ENCODE measurements at places on chromosomes 12 and 14. TPM values are rescaled to one million over a fixed set of nuclear protein-coding genes. Genes with fewer than 3 reads are reported as not detected.

The PRPH gene
- 0.99 TPM for total RNA-seq

The FOXG1 gene
- total RNA-seq = not detected

The KRT8 gene
- 16.2 TPM for total RNA-seq

The KRT2 gene
- total RNA-seq = 12.1 TPM

DNA sequence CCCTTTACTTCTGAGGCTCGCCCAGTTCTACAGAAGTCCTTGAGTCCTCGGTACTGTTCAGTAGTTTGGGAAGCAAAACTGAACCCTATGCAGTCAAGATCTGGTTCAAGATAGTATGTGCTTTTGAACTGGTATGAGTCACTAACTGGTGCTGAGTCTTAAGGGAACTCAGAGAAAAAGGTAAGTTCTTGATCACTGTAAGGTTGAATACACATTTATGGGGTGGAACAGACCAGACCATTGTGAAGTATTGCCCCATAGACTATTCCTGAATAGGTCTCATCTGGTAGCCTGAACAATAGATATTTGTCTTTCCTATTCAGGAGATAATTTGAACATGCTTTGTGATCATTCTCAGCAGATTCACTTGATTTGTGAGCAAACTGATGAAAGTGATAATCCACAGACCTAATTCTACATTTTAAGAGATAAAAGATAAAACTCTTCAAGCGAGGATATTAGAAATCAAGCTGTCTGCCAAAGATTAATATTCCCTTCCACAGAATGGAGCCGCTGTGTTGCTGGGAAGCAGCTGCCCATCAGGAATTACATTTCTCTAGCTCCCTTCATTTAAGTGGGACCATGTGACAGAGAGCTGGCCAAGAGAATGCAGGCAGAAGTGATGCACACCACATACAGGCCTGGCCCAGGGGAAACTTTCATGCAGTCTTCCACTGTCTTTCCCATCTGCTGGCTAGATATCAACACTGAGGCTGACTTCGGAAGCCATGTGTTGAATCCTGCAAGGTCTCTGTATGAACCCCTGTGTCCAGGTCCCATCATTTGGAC lies 369.8 kb upstream of the GARIN6 start:
- DNase-seq = no peak

- DNase-seq = peak; percentile 48
These were observed 65.9 kb downstream of the PTPRQ start for GRCh38 chr12:80509781-80510556.

DNA sequence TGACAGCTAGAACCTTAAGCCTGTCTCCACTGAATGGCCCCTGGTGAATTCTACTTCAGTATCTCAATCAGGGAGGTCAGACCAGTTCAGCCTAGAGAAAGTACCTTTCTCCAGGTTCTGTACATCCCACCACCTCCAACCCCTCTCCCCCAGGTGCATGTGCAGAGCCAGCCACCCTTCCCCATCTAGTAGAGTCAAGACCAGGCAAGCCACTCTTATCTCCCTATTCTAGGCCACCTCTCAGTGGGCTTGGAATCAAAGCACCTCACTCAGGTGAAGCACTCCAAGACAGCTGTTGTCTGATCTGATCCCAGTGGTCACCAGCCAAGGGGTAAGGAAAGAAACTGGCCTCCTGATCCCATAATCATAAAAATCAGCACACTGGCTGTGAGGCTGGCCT lies 340.9 kb downstream of the BCL11B start:
- no peak for DNase-seq

DNA sequence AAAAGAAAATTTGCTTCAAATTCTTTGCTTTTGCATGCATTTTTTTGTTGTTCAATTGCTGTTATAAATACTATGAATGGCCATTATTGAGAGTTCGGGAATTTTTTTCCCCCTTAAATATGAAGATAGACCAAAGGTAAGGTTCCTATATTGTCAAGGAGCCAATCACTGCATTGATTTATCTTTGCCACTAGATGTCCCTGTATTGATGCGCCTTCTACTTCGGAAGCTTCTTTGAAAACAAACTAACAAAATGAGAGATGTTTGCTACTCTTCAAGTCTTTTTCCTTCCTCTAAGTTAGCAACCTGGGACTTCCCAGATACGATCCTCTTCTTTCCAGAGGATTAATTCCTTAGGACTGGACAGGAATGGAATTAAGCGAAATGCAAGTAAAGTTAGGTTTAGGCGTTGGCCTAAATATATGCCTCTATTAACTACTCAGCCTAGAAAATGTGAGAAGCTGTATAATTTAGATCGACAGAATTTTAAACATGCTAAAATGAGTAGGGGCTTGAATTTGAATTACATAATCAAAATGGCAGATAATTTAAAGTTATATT lies 318.1 kb downstream of the AEBP2 start:
- peak; percentile 33 for DNase-seq

DNA sequence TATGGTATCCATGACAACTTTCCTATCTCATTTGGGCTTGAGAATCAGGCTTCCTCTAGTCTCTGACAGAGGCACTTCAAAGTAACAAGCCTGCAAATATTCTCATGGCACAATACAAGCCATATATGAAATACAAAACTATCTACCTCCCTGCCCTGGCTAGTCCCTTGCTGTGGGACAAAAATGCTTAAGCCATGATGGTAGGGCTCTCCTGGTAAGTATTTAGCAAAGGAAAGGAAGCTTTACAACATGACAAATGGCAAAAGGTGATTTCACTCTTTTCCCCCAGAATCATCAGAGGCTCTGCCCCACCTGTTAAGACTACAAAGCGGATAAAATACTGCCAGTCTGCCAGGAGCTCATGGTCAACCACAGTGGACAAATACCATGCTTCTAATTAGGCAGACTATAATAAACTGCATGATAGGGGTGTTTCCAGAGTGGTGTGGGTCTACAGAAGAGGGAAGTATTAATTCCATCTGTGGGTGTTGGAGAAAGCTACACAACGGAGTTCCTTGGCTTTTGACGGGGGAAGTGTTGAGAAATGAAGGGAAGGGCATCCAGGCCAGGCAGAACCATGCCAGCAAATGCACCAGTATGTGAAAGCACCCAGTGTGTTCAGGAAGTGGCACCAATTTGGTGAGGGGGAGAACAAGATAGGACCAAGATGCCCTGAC lies 92.9 kb downstream of the SPTSSA start:
- DNase-seq = no peak
